ENCODE measurements at places on chromosomes 5 and 9.

- peak; percentile 43 for DNase-seq
Observed at GRCh38 chr5:133785182-133785581, 172.8 kb upstream of the FSTL4 start.

GRCh38 chr5:98679963-98680362, 93.5 kb upstream of the RGMB start:
- DNase-seq = no peak

GRCh38 chr9:38682713-38683112, 37.2 kb downstream of the FAM240B start:
- peak; percentile 96 for DNase-seq

DNA sequence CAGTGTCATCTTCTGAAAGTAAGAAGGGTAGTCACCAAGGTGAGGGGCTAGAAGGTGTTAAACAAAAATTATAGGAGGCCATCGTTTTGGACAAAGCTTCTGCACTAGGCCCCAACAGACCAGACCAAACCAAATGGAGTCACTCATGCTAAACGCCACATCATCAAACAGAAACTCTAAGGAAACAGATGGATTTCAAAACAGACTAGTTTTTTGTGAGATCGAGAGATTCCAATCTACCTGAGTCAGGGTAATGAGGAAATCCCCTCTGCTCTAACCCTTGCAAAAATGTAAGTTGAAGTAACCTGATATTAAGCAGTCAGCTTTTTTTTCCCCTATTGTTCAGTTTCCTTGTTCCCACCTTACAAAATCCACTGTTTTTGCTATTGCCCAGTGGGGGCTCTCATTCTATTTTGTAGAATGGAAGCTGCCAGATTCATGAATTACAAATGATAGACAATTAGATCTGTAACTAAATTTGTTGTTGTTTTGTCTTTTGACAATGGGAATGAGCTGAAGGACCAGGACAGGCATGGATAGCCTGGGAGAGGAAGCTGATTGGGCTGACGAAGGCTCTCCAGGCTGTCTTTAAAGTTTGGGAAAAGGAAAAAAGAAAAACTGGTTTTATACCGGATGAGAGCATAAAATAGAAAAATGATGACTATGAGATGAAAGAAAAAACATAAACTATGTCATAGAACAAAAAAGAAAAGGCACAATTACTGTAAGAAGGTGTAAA, 94.7 kb upstream of the ADAMTSL1 start:
- DNase-seq = no peak

DNA sequence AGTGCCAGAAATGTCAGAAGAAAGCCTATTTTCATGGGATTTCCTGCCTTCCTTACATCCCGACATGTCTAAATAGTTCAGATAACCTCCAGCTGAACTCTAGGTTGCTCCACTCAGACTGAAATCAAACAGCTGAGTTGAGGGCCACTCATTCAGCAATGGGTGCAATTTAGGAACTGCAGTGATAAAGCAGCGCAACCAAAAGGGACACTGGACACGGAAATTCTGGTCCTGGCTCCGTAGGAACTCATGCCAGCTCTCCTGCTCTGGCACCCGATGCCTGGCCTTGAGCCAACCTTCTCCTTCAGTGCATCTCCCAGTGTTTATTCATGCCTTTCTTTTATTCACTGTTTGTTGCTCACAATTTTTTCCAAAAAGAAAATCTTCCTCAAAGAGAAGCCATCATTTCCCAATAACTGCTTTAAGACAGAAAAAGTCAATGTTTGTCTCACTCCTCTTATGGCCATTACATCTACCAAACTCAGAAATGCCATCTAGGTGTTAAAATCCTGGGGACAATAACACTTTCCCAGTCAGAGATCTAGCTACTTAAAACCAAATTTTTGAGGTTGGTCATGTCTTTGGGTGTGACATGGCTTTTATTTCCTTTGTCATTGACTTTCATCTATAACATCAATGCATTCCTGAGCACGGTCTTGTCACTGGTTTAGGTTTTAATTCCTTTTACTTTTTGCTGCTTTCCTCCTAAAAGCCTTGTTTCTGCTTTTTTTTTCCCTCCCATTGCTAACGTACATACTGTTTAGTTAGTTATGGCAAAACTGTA, 126.9 kb downstream of the PDE4D start:
- DNase-seq = no peak

GRCh38 chr5:67303356-67303755, 106.8 kb upstream of the CD180 start:
- no peak for DNase-seq

DNA sequence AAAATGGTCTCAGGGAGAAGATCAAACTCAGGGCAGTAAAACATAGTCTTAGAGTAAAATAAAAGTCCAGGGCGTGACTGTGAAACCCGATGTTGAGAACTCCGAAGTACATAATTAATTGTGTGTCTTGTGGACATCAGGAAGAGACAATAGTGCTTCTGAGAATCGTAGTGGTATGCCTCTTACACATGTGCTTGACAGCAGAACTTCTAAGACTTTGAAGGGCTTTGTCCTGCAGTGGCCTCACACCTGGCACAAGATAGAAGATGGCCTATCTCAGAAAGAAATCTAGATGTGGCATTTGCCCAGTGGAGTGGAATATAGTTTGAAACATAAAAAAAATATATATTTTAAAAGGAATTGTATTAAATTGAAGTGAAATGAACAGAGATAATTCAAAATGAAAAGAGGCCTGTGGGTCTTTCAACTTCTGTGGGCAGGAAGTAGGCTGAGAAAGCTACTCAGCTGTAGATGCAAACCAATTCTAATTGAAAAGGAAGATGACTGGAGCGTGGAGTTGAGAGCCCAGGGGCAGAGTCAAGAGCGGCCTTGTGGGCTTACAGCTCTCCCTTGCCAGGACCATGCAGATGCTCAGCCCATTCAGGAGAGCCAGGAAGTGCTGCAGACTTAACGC, 468.4 kb downstream of the KDM4C start:
- DNase-seq = no peak

DNA sequence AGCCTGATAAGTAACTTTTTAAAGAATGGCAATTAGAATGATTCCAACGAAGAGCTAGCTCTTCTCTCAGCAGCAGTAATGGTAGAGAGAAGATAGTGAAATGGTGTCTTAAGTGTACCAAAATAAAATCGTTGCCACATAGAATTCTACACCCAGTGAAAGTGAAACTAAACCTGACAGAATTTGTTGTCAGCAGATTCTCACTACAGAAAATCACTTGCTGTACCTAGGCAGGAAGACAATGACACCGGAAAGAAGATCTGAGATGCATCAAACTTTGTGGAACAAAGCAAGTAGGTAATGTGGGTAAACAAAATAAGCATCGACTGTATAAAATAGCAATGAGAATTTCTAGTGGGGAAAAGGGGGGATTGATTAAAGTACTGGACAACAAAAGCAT, 20.7 kb upstream of the EBF1 start:
- DNase-seq = no peak

- no peak for DNase-seq
Observed at GRCh38 chr9:14715102-14715501, 7.4 kb downstream of the CER1 start.

DNA sequence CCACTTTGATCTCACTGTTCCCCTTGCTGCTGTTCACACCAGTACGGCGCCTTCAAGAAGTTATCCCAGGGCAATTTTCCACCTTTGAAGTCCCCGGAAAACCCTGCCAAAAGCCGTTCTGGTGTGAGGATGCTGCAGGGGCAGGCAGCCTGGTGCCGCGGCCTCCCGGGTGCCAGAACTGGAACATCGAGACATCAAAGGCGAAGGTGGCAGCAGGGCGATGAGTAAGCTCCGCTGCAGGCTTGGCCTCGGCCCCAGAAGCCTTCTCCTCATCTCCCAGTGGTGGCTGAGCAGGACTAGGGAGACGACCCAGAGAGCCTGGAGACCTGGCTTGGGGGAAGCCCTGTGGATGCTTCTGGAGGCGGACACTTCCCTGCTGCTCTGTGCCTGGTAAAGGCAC, 115.3 kb upstream of the MSX2 start:
- peak; percentile 80 for DNase-seq

GRCh38 chr5:59158637-59159391, 575.9 kb downstream of the RAB3C start:
- no peak for DNase-seq

DNA sequence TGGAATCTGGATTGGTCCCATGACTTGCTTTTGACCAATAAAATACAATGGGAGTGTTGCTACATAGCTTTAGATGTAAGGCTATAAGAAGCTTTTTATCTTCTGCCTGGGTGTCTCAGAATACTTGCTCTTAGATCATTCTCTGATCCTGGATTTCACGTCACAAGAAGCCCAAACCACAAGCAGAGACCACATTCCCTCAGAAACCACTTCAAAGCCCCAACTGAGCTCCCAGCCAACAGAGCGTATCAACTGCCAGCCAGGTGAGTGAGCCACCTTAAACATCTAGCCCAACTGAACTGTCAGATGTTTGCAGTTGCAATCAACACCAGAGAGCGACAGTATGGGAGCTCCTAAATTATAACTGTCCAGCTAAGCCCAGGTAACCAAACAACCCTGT, 687.1 kb downstream of the TLE1 start:
- DNase-seq = peak; percentile 93

GRCh38 chr5:45277860-45278259, 418.3 kb downstream of the HCN1 start:
- no peak for DNase-seq

DNA sequence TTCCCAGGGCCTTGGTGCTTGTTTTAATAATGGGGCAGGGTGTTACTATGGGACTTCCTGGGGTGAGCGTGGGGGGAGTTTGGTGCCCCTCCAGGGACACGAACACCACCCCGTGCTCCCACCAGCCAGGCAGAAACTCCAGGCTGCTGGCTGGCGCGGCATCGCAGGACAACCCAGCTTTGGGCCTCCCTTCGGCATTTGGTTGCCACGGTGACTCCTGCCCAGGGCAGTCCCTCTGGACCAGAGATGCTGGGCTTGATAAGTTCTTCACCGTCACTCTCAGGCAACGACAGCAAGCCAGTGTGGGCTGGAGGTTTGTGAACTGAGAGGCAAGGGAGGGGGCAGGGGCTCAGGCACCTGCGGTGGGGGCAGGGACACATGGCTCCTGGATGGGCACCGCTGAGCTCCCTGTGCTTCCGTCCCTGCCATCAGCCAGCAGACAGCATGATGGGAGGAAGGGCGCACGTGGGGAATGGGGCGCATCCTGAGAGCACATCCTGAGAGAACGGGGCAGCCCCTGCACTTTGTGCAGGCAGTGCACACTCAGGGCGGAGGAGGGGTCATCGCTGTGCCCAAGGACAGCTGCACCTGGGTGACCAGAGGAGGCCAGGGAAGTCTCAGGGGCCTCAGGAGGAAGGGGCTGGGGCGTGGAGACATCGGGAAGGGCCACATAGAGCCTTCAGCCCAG, 116.4 kb downstream of the RXRA start:
- DNase-seq = no peak

DNA sequence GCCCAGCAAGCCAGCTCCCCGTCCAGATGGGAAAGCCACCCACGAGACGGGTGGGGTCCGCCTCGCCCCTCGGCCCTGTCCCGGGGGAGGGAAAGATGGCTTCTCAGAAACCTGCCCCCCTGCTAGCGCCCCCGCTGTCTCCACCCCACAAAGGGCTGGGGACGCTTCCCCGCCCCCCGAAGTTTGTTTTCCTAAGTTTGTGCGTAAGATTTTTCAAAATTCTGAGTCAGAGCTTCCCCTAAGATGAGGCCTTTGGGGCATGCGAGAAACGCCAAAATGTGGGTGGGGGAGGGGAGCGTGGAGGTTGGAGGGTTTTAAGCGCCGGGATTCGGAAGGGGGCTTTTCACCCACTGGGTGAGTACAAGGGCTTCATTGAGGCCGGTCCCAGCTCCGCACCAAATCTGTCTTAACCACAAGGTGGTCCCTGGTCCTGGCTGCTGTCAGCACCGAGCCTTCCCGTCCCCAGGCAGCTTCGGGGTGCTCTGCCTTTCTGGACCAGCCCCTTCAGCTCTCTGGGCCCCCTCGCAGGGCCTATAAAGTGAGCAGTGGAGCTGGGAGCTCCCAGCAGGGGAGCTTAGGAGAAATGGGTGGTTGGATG, 32.3 kb downstream of the PRRX2 start:
- DNase-seq = no peak

DNA sequence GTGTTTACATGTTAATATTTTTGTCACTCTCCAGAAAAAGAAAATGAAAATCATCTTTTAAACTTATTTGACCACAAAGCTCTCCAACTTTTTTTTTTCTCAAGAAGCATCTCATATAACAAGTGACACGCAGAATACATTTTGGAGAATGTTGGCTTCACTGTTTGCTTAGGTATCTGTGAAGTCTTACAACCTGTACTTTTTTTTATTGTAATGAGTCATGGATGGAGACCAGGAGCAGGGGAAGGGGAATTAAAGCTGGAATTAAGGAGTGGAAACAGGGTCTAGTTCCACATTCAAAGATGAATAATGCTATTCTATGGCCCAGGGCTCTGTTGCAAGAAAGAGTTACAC, 211.9 kb downstream of the MAN2A1 start:
- no peak for DNase-seq

- DNase-seq = no peak
Observed at GRCh38 chr9:130157079-130157478, 15.1 kb upstream of the NCS1 start.

DNA sequence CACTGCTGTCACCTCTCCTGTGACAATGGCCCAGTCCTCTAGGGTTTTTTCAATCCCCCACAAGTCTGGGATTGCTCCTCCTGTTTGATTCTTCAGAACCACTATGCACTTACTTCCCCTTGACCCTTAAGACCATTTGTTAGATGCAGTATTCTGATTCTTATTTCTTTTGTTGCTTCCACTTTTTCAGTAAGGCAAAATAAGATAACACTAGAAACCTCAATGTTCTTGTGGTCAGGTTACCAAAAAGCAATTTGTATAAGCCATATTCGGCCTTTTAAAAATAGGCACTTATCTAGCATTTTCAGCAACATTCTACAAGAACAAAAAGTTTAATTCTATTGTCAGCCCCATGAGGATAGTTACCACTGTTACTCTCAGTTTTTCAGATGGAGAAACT, 220.0 kb downstream of the KDM4C start:
- DNase-seq = no peak

DNA sequence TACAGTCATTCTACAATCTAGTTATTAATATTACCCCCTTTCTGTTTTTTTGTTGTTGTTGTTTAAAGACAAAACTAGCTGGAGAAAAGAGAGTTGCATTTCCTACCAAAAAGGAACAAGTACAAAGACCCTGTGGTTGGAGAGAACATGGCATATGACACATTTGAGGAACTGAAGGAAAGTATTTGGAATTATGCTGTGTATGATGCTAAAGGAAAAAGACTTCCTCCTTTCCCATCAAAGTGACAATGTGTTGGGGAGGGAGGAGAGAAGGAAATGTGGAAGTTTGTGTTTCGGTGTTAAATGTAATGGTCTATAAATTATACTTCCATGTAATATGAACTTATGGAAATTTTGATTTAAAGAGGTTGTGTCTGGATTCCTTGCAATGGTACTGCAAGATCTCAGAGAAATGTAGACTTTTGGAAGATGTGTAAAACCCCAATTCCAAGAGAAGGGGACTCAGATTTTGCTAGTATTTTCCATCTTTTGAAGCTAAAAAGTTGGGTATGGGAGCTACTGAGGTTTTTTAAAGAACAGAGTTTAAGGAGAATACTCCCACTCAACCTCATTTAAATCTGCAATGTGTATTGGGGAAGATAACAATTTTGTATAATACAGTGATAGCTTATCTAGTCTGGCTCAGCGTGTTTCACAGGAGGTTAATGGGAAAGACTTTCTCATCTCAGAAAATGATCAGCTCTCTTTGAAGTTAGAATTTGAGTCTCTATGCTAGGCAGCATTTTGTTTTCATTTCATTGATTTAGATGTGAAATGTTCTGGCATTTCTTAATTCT, 15.4 kb upstream of the TNFSF8 start:
- no peak for DNase-seq

All from islet precursor cell (in vitro differentiated cells).